COR-L47 (cell line): ENCODE measurements at places on chromosomes 4 and X.
A peak's percentile ranks its signal among the peaks of the same experiment; 100 is the strongest.

- DNase-seq, result no peak
Observed at GRCh38 chr4:186588503-186588902, 33.1 kb upstream of the MTNR1A start.

DNA sequence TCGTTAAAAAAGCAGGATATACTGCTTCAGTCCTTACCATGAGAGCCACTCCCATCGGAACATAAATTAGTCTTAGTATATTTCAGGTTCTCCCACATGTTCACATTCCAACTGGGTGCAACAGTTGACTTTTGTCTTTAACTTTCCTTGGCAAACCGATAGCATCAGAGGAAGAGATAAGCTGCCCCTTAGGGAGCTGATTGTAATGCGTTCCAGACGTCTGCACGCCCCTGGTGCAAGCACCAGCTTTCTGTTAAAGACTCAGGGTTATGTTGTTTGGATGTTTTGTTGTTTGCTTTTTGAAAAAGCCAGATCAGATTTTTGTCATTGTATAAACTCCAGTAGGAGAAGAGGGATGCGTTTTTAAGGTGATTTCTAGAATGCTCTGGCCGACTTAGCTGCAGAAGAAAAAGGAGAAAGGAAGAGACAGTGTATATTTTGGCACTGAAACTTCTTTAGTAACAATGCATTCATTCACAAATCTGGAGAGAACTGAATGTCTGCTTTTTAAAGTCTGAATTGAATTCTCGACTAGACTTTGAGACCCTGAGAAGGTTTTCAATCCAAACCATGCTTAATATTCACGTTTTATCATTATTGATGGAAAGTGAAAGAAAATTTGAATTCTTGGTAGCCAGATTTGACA is 160.9 kb downstream of the CBR4 start:
- no peak for DNase-seq

- DNase-seq, result no peak
Observed at GRCh38 chr4:34417160-34417559, 1827.2 kb downstream of the ARAP2 start.

DNA sequence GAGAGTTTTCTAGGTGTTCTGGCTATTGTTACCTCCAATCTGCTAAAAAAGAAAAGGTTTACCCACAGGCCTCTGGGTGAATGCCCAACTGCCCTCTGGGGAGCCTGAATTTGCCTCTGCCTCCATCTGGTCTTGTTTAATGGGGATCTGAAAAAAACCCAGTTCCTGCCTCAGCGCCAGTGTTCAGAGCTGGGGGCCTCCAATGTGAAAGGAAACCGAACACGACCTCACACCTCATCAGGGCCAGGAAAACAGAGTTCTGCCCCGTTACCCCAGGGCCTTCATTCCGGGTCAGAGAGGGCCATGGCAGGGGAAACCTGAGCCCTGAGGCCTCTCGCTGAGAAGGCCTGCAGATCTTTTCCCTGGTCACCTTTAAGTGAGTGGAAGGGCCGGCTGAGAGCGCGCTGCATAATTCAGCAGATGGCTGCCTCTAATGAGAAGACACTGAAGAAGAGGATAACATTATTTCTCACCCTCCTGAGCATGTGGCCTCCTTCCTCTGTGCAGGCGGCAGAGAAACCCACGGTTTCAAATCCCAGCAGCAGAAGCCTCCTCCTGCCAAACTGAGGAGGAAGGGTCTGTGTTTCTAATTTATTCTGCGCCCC is 6.8 kb downstream of the SEPTIN6 start:
- DNase-seq, result no peak

GRCh38 chr4:95614684-95615205 is 66.0 kb upstream of the UNC5C start:
- DNase-seq, result no peak

DNA sequence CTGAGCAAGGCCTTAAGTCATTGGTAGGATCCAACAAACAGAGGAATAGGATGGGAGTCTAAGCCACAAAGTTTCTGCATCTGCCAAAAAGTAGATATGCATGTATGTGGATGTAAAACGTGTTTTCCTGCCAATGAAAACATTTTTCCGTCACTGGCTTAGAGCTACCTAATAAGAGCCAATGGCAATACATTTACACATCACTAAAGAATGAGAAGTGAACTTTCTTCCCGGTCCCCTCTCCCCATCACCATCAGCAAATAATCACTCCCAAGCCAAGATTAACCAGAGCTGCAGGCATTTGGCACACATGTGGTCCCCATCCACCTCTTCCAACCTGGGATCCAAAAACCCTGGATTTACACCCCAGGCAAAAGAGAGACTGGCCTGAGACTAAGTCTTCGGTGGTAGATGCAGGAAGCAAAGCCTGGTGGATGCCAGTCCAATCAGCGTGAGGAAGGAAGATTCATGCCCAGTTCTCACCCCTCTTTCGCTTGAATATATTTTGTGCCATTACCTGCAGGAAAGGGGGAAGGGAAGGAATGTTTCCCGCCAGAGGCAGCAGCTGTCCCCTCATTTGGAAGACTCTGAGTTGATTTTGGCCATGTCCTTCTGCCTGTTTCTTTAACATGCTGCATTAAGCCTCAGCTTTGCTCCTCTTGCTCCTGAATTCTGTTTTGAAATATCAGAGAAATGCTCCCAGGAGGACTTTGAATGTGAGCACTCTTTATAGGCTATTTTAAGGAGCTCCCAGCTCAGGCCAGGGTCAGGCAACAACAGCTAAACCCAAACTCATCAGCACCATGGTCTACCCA is 131.4 kb downstream of the CHIC2 start:
- no peak for DNase-seq

DNA sequence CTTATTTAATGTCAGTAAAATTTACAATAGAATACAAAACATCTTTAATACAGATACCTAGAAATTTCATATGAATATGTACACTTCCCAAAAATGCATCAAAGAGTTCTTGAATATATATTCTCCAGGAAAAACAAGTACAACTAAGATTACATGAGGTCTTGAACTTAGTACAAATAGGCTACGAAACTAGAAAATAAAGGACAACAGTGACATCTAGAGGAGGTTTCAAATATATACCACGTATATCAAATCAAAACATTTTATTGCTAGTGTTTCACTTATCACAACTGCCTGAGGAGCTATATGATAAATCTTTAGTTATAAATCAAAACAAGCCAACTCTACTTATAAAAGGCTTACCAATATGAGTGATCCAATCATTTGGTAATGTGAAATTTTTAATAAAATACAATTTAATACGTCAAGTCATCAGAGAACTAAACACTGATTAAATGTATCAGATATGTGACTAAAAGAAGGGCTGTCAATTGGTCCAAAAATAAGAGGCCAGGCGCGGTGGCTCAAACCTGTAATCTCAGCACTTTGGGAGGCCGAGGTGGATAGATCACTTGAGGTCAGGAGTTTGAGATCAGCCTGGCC is 36.6 kb downstream of the ANAPC10 start:
- peak; percentile 19 for DNase-seq

DNA sequence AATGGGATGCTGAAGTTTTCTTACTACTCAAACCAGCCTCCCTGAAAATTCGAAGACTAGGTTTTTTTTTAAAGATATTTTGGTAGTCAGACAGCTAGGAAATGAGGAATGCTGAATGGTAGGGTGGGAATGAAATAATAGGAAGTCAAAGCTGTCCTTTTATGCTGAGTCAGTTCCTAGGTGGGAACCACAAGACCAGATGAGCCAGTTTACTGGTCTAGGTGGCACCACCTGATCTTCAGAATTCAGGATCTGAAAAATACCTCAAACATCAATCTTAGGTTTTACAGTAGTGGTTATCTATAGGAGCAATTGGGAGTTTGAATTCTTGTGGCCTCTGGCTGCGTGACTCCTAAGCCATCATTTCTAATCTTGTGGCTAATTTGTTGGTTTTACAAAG is 183.1 kb upstream of the GALNT7 start:
- no peak for DNase-seq

DNA sequence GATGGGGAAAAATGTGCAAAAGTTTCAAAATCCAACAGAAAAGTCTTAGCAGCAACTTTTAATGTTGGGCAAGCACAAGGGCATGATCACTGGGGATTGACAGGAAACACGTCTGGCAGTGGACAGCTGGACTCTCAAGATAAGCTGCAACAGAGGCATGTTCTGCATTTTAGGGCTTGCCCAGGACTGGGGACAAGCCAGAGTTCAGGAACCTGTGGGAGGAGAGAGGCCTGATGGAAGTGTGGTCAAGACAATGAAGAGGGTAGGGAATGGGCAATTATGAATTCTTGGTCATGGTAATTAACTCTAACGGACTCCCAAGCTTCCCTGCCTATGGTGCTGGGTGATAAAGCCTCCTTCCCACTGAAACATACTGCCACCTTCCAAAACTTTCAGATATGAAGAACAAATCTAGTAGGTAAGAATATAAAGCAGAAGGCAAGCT is 48.4 kb downstream of the ANXA3 start:
- no peak for DNase-seq

DNA sequence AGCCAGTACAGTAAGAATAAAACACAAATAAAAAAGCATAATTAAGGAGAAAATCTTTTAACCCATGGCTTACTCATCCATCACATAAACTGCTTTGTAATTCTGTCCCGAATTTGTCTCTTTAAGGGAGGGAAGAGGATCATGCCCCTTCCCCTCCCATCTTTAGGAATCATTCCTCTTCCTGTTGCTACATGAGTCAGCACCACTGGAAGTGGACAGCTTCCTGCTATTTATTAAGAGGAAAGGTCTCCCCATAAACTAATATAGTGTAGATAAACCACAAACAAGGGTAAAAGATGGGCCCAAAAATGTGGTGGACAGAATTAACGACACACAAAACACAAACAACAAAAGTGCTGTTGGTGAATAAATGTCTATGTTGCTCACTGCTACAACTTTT is 75.8 kb downstream of the PPP3CA start:
- DNase-seq, result no peak

DNA sequence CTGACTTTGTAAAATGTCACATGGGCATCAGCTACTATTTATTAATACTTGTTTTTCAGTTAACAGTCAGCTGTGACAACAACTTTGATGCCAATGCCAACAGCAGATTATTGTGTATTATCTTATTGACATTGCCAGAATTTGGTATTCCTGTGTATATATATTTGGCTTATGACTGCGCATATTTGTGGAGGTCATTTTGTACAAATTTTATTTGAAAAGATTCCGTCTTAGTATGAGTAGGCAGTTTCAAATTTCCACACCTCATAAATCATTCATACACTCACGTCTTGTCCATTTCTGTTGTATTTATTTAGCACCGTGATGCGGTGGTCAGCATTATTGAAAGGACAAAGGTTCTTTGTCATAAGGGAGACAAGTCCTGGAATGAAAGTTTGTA is 558.2 kb upstream of the NDST4 start:
- no peak for DNase-seq

DNA sequence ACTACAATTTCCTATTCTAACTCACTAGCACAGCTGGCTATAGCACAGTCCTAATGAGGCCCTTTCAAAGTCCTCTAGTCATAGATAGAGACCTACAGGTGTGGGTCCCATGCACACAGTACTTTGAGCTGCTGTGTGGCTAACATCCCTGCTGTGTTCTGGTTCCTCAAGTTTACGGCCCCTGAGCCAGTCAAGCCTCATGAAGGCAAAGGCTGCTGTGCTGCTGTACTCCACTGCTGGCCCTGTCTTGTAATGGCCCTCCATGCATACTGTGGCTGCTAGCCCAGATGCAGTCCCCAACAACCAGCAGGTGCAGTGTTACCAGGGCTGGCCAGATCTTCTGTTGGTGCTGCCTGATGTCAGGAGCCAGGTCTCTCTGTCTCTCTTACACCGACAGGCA is 23.4 kb upstream of the ENPEP start:
- no peak for DNase-seq

DNA sequence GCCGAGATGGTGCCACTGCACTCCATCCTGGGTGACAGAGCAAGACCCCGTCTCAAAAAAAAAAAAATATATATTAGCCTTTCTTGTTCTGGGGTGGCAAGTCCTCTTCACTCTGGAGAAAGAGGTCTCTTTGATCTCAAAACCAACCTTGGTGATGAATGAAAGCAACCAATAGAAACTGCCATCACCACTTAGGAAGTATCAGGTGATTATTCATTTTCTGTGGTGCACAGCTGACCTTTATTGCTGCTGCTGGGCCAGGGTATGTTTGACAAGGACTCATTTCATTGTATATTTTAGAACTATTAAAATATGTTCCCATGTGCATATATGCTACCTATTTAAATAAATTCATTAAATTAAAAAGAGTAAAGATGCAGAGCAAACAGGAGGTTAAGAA is 76.0 kb upstream of the KIT start:
- no peak for DNase-seq

GRCh38 chr4:135838889-135839288 is 1637.3 kb upstream of the PABPC4L start:
- DNase-seq, result peak; percentile 27

DNA sequence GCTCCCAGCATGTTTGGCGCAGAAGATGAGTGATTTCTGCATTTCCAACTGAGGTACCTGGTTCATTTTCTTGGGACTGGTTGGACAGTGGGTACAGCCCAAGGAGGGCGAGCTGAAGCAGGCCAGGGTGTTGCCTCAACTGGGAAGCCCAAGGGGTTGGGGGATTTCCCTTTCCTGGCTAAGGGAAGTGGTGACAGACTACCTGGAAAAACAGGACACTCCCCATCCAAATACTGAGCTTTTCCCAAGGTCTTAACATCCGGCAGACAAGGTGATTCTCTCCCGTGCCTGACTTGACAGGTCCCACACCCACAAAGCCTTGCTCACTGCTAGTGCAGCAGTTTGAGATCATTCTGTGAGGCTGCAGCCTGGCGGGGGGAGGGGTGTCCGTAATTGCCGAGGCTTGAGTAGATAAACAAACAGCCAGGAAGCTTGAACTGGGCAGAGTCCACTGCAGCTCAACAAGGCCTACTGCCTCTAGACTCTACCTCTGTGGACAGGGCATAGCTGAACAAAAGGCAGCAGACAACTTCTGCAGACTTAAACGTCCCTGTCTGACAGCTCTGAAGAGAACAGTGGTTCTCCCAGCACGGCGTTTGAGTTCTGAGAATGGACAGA is 307.7 kb upstream of the ARSJ start:
- DNase-seq, result no peak

DNA sequence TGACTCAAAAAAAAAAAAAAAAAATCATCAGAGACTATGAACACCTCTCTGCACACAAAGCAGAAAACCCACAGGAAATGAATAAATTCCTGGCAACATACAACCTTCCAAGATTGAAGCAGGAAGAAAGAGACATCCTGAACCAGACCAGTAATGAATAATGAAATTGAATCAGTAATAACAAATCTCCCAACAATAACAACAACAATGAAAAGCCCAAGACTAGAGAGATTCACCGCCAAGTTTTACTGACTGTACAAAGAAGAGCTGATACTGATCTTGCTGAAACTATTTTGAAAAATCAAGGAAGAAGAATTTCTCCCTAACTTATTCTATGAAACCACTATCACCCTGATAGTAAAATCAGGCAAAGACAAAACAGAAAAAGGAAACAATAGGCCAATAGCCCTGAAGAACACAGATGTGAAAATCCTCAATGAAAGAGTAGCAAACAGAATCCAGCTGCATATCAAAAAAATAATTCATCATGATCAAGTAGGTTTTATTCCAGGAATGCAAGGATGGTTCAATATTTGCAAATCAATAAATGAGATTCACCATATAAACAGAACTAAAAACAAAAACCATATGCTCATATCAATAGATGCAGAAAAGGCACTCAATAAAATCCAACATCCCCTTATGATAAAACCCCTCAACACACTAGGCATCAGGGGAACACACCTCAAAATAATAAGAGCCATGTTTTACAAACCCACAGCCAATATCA is 31.0 kb upstream of the PLK4 start:
- DNase-seq, result no peak

GRCh38 chr4:105509291-105509690 is 35.4 kb upstream of the PPA2 start:
- no peak for DNase-seq
